ENCODE measurements at places on chromosomes 1 and 21.

GRCh38 chr1:165623624-165624023 lies 7.4 kb upstream of the MGST3 start:
- DNase-seq = no peak

DNA sequence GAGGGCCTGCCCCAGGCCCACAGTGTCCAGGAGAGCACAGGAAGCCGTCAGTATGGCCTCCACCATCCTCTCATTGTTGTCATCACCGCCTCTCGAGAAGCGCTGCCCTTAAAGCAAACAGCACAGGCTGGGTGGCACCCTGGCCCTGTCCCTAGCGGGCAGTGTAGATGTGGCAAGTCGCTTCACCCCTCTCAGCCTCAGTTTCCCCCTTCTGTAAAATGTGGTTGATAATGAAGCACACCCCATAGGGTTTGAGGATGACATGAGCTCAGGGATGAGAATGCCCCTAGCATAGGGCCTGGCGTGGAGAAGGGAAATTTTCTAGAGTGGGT lies 13.4 kb downstream of the PLA2G2F start:
- no peak for DNase-seq

- no peak for DNase-seq
Observed at GRCh38 chr1:110241516-110241915, 31.4 kb downstream of the KCNC4 start.

DNA sequence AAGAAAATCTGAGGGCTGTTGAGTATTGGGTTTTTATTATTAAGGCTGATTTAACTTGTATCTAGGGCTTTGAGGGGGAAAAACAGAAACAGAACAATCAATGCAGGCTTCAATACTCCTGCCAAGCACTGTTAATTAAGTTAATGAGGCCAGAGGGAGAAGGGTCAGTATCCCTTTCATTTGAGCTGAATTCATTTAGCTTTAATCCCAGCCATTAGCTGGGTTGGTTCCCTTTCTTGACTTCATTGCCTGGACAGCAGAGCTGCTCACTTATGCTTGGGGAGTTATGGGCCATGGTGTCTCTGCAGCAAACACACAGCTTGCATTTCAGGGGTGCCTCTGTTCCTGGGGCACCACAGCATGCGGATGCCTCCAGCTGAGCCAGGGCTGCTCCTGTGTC lies 16.3 kb downstream of the TLR5 start:
- no peak for DNase-seq

DNA sequence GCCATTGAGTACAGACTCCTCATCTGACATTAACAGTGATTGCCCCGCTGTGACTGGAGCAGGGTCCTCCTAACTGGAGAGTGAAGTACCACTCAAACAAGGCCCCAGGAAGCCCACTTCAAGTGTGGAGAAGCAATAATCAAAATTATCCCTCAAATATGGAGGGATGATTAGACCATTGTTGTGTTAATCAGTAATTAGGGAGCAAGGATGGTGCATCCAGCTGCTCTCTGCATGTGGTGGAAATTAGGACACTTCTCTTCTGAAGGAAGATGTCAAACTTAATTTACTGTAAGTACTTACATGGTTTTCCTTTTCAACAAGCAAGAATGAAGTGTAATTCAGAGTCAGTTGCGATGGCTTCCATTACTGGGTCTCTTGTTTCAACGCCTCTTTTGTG lies 3.4 kb upstream of the ZP4 start:
- no peak for DNase-seq
